ENCODE measurements at places on chromosomes 3 and 15.
A peak's percentile ranks its signal among the peaks of the same experiment; 100 is the strongest.

GRCh38 chr3:54176106-54176505 lies 53.8 kb downstream of the CACNA2D3 start:
- peak; percentile 11 for DNase-seq

- DNase-seq, result no peak
Measured at GRCh38 chr3:48065035-48065434, 48.8 kb upstream of the MAP4 start.

DNA sequence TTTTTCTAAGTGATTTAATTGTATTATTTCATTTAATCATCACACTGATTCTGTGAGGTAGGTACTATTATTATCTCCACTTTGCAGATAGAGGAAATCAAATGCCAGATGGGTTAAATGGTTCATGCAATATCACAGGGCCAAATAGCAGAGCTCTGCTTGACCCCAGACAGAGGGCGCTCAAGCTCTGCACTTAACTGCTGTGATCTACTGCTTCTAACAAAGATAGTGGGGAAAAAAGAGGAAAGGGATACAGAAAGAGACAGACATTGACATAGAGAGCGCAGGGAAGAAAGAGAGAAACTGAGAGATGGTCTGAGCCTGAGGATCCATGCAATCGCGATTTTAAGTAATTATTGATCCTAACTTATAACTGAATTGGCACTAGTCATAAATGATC lies 279.1 kb upstream of the THRB start:
- DNase-seq, result peak; percentile 86

DNA sequence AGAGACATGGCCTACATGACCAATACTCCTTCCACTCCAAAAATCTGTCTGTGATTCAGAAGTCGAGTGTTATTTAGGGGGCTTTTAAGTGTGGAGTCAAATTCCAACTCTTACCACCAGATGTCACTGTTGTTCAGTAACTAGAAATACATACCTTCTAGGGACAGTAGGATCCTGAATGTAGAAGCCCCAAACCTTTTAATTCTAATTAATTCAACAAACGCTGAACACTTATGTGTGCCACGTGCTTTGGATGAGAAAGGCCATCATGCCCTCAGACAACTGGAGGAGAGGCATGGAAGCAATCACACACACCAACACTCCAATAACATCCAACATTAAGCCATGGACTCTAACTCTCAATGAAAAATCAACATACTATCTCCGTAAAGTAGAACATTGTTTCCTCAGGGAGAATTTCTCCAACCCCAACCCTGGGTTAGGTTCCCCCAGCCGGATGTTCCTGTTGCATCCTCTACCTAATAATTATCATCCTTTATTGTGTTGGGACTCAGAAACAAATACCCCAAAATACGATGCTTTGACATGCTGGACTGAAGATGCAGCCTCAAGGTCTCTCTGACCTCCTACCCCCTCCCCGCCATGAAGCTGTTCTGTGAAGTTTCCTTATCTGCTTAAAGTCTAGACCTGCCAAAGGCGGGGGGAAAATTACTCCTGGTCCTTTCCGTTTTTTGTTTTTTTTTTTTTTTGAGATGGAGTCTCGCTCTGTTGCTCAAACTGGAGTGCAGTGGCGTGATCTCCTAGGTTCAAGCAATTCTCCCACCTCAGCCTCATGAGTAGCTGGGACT lies 8.0 kb upstream of the CCDC13 start:
- DNase-seq, result peak; percentile 85

DNA sequence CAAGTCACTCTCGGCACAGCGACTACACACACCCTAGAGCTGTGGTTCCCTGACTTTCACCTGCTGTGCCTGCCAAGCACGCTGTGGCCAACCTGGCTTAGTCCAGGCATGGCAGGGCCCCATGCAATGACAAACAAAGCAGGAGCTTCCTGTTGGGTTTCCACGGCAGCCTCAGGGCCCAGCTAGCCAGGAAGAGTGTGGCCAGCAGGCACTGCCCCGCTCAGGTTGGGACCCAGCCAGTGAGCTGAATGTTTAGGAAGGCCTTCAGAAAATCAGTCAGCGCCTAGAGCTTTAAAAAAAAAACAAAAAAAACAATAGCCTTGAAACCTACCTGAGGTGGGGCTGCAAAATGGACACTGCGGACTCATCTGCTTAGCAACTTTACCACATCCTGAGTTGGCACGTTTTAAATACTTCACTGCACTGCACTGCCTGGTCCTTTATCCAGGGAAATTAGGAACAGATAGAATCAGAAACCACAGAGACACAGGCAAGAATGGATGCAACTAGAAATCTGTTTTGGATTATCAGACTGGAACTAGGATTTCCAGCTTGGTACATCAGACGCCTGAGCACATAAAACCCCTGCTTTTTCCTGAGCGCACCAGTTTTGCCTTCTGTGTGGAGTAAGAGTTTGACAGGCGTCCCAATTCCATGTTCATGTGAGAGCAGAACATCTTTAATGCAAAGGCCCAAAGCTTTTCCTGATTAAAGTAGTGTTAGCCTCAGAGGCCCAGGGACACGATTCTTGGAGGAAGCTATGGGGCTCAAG lies 36.2 kb upstream of the LDHAL6B start:
- DNase-seq, result peak; percentile 89

GRCh38 chr3:65576966-65577365 lies 461.8 kb downstream of the MAGI1 start:
- no peak for DNase-seq

DNA sequence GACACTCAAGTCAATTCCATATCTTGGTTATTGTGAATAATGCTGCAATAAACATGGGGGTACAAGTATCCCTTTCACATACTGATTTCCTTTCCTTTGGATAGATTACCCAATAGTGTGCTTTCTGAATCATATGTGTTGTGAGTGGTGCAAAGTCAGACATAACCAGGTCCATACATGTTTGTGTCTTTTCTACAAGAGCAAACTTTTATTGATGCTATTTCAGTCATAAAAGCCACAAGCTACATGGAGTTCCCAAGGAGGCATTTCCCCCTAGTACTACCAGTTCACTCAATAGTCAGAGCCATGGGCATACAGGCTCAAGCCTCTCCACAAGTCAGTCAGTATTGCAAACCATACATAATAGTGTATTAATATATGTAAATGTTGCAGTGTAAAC lies 10.1 kb downstream of the CEP63 start:
- DNase-seq, result no peak

DNA sequence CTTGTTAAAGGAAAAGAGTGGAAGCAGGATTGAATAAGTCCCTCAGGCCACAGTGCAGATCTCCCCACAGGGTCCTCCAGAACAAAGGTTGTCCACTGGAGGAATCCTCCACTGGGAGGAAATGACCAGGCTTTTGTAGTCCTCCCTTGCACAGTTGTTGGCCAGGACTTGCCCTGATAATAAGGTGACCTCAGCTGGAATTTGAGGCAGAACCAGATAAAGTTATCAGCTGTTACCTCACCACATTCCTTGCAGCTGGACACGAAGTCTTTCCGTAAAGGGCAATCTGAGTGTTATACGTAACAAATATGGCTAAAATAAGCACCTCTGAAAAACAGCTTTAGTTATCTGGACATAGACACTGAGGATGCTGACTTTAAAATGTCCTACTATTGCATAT lies 83.5 kb upstream of the NAALADL2 start:
- peak; percentile 60 for DNase-seq

- DNase-seq, result no peak
Measured at GRCh38 chr15:90624278-90624981, 92.7 kb upstream of the BLM start.

GRCh38 chr3:169607949-169608348 lies 55.6 kb downstream of the MECOM start:
- DNase-seq, result no peak

DNA sequence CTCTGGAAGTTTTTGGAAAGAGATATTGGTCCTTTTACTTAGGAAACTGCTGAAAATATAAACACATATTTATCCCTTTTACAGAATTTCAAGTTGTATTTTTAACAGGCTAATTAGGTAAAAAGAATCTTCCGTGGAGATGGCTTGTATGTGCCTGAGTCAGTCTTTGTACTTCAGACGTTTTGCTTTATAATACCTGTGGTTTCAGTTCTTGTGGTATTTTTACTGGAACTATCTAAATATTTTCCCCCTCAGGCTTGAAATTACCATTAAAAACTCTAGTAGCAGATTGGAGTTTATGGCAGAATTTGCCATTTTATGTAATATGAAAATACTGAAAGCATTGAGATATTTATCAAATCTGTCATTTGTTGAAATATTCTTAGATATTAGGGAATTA lies 151.6 kb upstream of the CGNL1 start:
- DNase-seq, result peak; percentile 77

All from astrocyte of the hippocampus (primary cell).